ENCODE measurements at places on chromosomes 2 and 18.

- no peak for DNase-seq
Observed at GRCh38 chr2:3712831-3713503, 9.6 kb downstream of the DCDC2C start.

GRCh38 chr2:240182001-240182400, 41.5 kb upstream of the OTOS start:
- no peak for DNase-seq

GRCh38 chr2:20378891-20379519, 28.4 kb upstream of the PUM2 start:
- DNase-seq: peak; percentile 85

DNA sequence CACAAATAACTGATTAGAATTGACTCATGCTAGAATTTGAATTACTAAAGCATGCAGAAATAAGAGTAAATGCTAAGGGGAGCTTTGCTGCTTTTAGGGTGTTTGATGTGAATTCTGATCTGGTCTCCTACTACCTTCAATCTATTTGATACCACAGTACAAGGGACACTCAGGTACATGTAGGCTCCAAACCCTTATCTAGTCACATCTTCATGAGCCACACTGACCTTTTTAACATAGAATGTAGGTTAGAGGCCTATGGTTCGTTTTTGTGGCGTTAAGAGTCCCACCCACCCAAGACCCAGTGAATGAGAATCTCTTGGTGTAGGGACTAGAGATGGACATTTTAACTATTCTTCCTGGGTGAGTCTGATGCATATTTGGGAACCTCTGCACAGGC, 65.7 kb downstream of the PLCL1 start:
- DNase-seq: no peak

GRCh38 chr18:50162486-50163304, 32.3 kb downstream of the MYO5B start:
- DNase-seq: no peak

DNA sequence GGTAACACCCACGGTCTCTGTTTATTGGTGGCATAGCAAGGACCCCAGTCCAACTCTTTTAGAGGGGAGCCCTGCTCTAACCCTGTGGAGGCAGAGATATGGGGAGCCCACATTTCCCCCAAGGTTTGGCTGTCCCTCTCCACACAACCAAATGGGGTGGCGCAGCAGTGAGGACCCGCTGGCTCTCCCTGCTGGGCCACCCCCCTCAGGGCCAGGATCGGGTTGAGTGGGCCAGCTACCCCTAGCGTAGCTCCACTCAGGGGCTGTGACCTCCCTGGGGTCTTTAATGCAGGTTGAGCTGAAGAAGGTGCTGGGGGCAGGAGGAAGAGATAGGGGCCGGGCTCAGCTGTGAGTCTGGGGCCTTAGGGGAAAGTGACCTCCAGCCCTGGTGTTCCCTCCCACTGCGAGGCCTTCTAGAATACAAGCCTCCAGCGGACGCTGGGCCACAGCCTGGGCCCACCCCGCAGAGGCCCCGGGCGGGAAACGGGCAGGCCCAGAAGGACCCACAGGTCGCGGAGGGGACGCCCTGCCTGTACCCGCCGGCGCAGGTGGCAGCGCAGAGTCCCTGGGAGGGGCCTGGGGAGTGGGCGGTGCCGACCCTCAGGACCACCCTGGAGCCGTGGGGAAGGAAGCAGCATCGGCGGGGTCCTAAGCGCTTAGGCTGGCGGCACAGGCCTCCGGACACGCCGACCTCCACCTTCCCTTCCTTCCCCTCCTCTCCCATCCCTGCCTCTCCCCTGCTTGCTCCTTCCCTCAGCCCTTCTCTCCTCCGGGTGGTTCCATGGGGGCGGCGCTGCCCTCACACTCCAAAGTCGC, 9.6 kb downstream of the CROCC2 start:
- DNase-seq: no peak

GRCh38 chr2:72744049-72744448, 81.8 kb downstream of the EXOC6B start:
- DNase-seq: peak; percentile 43

- DNase-seq: peak; percentile 74
Observed at GRCh38 chr2:162840598-162841246, 2.2 kb upstream of the KCNH7 start.

All from ELR (cell line).